ENCODE measurements at places on chromosomes 11 and 22. TPM values are rescaled to one million over a fixed set of nuclear protein-coding genes. Genes with fewer than 3 reads are reported as not detected.

- DNase-seq = no peak
Measured at GRCh38 chr11:1235306-1235900, 12.5 kb downstream of the MUC5B start.

Gene LZTR1
- total RNA-seq = 34.2 TPM

Gene NPTXR
- total RNA-seq = 2.2 TPM

DNA sequence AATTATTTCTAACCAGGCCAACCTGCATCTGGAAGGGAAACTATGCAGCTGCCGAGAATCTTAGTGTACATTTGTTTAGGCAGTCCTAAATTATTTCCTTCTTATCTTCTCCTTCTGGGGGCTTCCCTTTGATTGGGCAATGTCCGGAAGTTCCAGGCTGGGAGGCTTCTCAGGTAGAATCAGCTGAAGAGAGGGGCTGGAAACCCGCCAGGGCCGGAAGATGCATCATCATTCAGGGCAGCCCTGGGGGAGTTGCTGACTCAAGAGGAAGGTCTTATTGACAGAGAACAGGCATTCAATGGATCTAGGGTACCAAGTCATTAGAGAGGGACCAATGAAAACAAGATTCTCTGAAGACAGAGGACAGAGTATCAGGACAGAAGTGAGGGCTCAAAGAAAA lies 150.7 kb downstream of the BLID start:
- DNase-seq = no peak

DNA sequence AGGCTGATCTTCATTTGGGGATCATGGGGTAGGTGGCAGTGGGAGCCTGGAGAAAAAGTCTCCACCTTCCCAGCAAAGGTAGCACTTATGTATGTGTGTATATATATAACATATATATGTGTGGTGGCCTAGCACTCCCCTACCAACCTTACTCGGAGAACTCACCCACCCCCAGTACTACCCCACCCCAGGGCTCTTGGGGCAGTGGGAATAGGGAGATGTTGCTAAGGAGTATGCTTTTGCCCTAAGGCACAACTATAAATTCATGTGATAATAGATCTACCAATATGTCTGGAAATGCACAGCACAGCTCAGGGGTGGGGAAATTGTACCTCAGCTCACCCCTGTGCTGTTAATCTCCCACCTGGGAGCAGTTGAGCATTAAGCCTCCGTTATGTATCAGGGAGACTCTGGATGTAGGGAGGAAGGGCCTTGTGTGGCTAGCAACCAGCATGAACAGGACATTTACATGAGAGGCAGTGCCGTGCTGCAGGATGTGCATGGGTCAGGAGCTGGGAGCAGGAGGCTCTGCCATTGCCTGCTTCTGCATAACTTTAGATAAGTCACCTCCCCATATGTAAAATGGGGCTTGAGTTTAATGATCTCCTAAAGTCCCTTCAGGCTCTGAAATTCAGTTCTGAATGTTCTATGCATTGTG lies 57.3 kb downstream of the C11orf91 start:
- no peak for DNase-seq

DNA sequence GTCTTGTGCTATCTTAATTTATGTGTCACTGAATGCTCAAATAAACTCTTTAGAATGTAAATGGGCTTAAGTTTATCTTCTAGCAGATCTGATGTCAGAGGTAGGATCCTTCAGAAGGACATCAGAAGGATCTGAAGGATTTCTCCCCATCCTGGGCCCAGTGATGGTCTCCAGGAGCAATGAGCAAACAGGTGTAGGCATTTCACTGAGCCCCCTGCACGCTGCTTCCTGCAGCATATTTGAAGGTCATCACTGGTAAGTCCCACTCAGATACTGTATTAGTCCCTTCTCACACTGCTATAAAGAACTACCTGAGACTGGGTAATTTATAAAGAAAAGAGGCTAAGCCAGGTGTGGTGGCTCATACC lies 4.5 kb downstream of the GSTP1 start:
- no peak for DNase-seq

Gene LYVE1
- 52.2 TPM for total RNA-seq

All from muscle of leg (tissue), 16 donors.